ENCODE measurements at places on chromosomes 12 and 14.

DNA sequence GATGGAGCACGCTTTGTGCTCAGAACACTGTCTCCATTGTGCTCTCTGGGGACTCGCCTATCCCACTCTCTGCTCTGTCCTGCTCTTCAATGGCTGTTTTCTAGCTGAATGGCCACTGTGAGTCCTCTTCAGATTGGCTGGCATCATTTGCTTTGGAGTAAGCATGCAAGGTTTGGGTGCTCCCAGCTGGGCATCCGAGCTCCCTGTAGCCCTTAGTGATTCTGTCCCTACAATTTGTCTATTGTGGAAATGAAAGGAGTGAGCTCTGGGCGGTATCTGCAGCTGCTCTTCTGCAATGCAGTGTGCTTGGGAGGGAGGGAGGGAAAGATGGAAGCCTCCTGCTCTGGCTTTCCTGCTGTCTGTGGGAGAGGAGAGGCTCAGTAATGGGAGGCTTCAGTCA is 84.8 kb downstream of the SMOC1 start:
- no peak for ATAC-seq

DNA sequence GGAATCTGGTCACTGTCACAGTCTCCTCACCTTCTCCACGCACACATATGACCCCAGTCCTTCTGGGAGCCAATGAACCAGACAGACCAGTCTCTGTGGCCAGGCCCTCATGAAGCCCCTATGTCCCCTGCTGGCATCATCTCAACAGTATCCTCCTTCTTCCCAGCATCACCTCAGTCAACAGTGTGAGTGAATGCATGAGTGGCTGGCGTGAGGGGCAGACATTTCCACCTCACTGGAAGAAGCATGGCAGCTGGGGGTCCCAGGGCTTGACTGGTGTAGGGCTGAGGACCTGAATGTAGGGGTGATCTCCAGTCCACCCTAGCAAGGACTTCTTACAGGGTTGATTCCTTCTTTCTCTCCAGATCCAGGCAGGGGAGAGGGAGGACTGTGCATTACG is 1.8 kb downstream of the MAP3K12 start:
- no peak for ATAC-seq

GRCh38 chr14:79614448-79614847 is 596.9 kb downstream of the DIO2 start:
- peak; percentile 45 for ATAC-seq

DNA sequence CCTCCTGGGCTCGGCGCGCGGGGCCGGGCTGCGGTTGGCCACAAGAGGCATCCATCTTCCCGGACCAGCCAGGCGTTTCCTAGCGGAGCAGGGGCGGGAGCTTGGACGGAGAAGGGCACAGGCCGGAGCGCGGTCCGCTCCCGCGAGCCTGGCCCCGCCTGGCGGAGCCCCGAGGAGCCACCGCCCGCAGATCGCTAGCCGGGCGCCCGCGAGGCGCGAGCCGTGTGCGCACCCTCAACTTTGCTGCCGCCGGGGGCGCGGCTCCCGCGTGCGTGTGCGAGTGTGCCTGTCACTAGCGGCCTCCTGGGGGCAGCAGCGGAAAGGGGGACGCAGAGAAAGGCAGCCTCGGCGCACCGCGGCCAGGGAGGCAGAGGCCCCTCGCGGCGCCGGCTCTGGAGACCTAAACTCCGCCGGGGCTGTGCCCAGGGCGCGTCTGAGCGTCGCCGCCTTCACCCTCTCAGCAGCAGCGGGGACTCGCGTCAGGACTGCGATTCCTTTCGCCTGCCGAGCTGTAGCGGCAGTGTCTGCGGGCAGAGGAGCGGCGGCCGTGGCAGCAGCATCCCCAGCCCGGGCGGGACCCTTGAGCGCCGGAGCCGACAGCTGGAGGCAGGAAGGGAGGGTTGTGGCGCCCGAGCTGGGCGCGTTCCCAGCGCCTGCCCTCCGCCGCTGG is 644 bp upstream of the SRGAP1 start:
- peak; percentile 86 for ATAC-seq

- ATAC-seq: peak; percentile 55
These were observed 6.6 kb downstream of the BRF1 start for GRCh38 chr14:105294142-105294597.

GRCh38 chr12:123971770-123972456 is 718 bp downstream of the CCDC92 start:
- no peak for ATAC-seq

DNA sequence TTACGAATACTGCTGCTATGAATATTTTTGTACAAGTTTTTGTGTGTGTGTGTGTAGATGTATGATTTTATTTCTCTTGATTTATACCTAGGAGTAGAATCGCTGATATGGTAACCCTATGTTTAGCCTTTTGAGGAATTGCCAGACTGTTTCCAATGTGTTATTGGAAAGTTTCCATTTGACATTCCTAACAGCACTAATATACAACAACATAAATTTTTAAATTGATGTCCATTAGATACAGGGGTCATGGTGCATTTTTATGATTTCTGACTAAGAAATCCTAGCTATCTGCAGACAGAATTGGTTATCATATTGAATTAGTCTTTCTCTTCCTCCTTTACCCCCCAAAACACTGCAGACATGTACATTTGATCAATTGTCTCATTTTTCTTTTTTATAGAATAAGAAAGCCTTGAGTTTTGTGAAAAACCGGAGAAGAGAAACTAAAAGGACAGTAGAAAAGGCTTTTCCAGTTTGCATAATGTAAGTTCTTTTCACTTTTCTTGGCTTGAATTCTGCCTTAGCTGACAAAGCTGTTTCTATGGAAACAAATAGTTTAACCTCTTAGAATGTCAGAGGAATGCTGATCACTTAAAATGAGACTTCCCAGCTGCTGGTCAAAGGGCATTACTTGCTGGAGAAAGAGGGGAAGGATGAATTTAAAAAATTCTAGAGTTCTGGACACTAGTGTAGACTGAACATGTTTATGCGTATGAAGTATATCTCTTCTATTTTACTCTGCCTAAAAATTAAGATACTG is 28.2 kb downstream of the PALS1 start:
- peak; percentile 77 for ATAC-seq

DNA sequence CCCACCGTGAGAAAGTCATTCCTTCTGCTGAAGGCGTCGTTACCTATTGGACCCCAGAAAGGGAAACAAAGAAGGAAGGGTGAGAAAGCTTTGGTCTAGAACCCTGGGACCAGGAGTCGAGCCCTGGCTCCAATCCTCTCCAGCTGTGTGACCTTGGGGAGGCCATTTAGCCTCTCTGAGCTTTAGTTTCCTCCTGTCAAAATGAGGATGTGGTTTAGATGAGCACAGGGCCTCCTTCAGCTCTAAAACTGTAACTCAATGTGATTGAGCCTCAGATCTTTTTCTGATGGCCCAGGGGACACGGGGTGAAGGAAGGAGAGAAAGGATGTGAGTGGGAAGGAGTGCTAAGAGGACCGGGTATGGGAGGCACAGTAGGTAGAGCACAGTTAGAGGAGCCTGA is 7.7 kb downstream of the JDP2 start:
- no peak for ATAC-seq

GRCh38 chr14:69876221-69876847 is 2.9 kb upstream of the SMOC1 start:
- ATAC-seq: no peak

DNA sequence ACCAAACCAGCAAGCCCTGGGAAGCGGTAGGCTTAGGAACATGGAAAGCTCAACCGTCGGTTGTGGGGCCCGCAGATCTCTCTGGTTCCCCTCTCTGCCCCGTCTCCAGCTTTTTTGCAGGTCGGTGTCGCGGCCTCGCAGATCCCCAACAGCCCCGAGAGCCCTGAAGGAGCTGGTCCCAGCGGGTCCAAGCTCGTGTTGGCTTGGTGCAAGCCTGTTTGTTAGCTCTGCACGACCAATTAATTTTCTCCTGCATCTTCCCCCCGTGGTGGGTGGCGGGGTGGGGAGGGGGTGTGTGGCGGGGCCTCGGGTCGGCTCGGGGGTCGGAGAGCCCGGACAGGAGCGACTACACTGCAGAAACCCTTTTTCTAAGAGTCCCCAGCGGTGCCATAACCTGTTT is 449 bp upstream of the SLC24A4 start:
- no peak for ATAC-seq

GRCh38 chr12:68180792-68181744 is 21.5 kb upstream of the IFNG start:
- peak; percentile 23 for ATAC-seq

DNA sequence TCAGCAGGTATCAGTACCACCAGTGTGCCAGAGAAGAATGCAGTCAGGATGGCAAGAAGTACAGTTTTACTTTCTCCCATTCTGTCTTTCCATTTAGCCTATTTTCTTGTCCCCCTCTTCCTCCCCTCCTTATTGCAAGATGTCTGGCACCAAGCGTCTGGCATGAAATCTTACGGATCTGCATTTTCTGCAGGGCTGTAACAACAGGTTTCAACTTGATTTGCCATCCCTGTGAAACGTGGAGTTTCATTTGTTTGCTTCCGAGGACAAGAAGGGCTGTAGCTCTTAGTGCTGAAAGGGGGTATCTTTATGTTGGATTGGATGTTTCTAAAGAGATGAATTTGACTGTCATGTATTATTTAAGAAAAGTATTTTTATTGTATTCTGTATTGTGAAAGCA is 1110.6 kb downstream of the BCL11B start:
- no peak for ATAC-seq

DNA sequence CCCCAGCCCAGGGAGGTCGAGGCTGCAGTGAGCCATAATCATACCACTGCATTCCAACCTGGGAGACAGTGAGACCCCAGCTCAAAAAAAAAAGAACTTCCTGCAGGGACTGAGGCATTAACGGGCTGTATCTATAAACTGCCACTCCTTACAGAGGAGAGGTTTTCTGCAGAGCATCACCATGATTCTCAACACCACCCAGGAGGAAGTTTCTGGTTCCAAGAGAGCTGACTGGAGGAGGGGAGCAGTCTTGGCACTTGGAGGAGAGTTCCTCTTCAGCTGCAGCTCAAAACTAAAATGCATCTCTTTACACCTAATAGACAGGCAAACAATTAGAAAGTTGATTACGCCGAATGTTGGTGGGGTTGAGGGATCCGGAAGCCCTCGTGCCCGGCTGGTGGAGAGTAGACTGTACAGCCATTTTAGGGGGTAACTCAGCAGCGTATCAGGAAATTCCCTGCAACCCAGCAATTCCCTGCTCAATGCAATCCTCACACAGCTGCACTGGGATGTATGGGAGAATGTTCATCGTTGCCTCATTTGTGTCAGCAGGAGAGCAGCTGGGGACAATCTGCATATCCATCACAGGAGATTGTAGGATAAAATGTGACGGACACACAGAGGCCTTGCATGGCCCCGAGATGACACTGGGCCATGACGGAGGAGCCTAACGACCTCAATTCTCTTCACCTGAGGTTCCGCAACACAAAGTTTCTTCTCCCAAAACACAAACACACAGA is 36.6 kb downstream of the ACTN1 start:
- no peak for ATAC-seq

DNA sequence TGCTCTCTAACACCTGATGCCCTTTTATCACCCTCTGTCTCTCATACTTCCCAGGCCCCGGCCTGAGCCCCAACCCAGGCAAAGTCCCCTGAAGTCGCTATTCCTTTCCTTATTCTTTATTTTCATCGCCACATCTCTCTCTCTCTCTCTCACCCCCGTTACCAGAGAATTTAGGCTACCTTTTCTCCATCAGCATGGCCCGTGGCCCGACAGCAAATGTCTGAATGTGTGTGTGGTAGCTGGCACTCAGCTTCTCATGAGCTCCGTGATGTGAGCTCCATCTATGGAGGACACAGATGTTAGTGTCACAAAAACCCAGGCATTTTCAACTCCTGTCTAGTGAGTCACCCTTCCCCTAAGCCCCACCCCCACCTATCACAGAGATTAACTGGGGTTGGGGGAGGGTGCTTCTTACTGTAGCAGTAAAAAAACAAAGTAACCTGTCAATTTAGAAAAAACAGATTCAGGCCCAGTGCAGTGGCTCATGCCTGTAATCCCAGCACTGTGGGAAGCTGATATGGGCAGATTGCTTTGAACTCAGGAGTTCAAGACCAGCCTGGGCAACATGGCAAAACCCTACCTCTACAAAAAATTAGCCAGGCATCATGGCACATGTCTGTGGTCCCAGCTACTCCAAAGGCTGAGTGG is 53.8 kb downstream of the VCPKMT start:
- ATAC-seq: peak; percentile 46

DNA sequence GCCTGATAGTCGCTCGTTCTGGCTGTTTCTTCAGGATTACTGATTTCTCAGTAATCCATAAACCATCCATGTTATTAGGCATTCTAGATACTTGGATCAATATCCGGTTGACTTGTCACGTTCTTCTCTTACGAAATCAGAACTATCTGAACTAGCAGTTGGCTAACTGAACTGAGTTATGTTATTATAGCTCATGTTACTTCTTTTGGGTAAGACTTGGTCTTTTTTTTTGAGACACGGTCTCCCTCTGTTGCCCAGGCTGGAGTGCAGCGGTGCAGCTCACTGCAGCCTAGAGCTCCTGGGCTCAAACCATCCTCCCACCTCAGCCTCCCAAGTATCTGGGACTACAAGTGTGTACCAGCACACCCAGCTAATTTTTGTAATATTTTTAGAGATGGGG is 178.6 kb downstream of the PRKCH start:
- ATAC-seq: no peak

- ATAC-seq: peak; percentile 96
These were observed at the start of gene LTBR for GRCh38 chr12:6383572-6384498. LTBR (plus strand) TSS chr12:6384162; CDS start chr12:6384359, 197 bp downstream.

DNA sequence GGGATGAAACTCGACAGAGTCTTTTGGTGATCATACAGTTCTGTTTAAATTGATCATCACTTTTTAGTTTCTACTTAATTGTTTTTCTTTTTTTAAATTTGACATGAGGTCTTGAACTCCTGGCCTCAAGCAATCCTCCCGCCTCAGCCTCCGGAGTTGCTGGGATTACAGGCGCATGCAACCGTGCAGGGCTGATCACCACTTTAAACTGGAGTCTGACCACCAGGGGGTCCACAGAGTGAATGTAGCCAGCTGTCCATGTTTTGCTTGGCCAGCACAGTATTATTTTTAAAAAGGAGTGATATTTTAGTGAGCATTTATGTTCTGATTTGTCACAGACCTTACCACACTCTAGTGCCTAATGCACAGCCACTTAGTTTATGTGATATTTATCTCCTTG is 10.7 kb downstream of the DAAM1 start:
- ATAC-seq: no peak

GRCh38 chr12:1380171-1380851 is 214.1 kb downstream of the FBXL14 start:
- ATAC-seq: no peak

DNA sequence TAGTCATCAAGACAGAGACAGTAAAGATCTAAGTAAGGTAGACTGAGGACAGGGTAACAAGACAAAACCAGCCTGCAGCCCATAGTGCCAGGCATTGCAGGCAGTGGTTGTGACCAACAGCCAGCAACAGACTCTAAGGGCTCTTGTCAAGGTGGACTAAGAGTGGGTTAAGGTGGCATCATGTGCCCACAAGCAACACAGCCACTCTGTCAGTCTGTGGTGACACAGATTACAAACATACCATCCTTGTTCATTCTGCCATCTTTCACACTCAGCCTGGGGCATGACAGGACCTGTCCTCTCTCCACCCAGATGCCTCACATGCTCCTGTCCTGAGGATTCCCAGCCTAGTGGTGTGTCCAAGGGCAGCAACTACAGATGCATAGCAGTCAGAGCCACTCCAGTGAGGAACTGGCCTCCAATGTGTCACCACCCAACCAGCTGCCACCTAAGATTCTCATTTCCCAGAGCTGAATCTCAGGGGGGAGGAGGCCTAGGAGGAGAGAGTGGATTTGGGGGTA is 28.3 kb downstream of the VDR start:
- ATAC-seq: no peak
